ENCODE measurements at places on chromosomes 6 and 20.

GRCh38 chr6:122758927-122759334, 20.6 kb upstream of the FABP7 start:
- no peak for DNase-seq

GRCh38 chr6:42692137-42692911, 30.1 kb downstream of the PRPH2 start:
- DNase-seq: no peak

DNA sequence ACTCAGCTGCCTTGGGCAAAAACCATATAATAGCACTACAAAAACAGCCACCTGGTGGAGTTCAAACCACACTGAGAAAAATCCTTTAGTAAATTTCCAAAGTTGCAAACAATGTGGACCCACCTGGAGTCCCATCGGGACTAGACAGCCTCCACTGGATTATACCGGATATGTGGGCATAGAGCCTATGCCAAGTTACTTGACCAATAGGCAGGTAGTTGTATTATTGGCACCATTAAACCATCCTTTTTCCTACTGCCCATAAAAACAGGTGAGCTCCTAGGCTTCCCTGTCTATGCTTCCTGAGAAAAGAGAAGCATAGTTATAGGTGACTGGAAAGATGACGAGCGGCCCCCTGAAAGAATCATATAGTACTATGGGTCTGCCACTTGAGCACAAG, 51.7 kb upstream of the ADGRF4 start:
- no peak for DNase-seq

- DNase-seq: no peak
These were observed 9.8 kb upstream of the ZBP1 start for GRCh38 chr20:57630061-57630460.

DNA sequence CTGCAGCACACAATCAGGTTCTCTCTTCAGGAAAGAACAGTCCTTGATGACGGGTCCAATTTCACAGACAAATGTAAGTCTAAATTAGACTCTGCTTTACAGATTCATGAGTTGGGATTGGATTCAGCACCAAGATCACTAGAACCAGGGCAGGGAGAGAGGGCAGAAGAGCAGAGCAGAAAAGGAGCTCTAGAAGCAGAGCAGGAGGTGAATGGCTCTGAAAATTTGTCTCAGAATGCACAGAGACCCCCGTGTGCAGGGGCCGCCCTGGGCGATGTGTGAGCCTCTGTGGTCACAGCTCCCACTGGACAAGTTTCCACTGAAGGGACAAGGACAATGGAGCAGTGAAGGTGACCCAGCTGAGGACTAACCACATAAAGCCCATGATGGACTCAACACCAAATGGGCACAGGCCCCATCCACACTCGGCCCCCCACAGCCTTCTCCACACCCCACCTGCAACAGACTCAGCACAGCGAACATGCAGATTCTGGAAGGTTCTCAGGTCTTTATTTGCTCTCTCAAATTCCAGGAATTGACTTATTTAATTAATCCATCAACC, 3.5 kb downstream of the HLA-B start:
- no peak for DNase-seq

Data from T-helper 1 cell (primary cell).